Left ventricle myocardium inferior (tissue), 1 donor: ENCODE measurements at places on chromosomes 16 and 17.

DNA sequence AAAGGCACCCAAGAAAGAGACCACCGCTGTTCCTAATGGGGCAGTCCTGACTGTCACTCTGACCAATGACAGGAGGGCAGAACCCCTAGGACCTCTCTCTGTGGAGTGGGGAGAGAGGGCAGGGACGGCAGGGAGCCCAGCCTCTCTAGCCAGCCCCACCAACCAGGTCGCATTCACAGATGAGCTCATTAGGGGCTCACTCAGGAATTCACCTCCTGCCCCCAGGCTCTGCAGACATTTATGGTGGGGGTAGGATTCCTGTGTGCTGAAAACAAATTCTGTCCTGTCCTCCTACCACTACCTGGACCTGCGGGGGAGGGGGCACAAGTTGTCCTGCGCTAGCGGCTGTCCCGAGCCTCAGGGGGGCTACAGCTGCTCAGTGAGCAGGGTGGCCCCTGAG, 27.7 kb upstream of the GPRC5C start:
- DNase-seq = no peak

DNA sequence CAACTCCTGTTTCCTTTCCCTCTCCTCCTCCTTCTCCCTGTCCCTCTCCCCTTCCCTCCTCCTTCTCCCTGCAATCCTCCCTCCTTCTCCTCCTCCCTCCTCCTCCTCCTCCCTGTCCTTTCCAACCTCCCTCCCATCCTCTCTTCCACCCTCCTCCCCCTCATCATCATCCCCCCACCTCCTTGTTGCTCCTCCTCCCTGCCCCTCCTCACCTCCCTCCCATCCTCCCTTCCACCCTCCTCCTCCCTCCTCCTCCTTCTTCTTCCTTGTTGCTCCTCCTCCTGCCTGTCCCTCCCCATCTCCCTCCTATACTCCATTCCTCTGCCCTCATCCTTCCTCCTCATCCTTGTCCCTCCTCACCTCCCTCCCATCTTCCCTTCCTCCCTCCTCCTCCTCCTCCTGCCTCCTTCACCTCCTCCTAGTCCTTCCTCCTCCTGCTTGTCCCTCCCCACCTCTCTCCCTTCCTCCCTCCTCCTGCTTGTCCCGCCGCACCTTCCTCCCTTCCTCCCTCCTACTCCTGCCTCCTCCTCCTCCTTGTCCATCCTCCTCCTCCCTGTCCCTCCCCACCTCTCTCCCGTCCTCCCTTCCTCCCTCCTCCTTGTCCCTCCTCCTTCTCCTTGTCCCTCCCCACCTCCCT, 222.5 kb downstream of the IRF8 start:
- DNase-seq = no peak

DNA sequence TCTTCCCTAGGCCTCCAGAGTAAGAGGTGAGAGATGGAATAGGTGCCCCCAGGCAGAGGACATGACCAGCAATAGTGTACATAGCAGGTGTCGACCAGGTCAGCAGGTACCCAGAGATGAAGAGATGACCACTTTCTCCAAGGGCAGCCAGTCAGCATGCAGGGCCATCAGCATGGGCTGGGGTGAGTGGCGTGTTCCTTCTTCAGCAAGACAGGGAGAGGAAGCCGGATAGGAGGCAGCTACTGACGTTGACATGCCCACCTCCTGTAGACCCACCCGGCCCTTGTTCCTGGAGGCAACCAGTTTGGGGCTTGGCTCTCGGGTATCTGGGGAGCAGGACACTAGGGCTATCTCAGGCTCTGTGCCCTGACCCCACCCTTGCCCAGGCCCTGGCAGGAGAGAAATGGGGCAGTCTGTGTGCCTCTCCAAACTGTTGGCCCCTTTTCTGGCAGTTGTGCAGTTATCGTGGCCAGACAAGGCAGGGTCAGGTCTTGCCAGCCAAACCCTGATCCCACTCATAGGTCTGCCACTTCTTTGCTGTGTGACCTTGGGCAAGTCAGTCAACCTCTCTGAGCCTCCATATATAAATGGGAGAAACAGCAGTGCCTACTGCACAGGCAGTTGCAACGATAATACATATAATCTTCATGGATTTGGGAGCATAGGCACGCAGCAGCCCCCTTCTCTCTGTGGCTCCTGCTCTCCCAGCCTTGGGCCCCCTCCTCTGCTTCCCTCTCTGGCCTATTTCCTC, 1.4 kb upstream of the NDRG4 start:
- DNase-seq = no peak

- DNase-seq = no peak
Measured at GRCh38 chr16:17784073-17784472, 313.3 kb upstream of the XYLT1 start.

DNA sequence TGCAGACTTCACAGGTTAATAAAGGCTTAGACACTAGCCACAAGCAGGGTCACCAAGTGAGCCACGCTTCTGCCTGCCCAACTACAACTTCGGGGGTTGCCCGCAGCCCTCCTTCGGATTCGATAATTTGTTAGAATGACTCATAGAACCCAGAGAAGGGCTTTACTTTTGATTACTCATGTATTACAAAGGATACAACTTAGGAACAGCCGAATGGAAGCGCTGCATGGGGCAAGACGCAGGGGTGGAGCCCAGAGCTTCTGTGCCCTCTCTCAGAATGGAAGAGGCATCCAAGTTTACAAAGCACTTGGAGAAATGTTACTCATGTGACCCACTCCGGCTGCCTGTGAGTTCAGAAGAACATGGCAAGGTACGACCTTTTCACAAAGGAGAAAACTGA, 7.5 kb upstream of the CDH5 start:
- no peak for DNase-seq

DNA sequence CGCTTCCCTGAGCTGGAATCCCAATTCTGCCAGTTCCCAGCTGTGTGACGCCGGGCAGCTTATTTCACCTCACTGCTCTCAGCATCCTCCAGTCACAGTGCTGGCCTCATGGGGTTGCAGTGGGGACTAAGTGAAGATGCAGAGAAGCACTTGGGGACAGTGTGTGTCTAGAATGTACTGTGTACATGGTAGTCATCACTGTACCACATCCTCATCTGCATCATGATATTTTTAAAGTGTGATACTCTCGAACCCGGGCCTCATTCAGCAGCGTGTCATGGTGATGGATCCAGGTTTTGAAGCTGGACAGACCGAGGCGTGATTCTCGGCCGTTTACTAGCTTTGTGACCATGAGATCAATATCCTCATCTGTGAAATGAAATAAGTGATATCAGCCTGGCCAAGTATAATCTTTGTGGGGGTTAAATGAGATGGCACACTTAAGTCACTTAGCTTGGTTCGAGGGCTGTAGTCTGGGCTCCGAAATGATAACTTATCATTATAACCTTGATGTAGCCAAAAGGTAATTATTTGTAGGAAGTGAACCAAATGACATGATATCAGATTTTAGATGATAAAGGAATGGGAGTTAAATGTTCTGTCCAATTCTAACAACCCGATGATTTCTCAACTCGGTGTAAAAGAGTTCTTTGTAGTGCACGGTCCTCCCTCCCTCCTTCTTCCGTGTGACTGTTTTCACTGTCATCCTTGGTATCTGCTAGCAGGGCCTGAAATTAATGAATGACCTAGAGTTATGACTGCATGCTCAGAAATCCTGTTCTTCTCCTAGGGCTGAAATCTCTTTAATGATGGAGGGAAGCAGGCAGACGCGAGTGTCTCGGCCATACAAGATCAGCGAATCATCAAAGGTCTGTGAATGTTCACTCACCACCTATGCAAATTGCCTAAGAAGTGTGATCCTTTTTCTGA, 2.0 kb downstream of the KLHL36 start:
- DNase-seq = no peak

DNA sequence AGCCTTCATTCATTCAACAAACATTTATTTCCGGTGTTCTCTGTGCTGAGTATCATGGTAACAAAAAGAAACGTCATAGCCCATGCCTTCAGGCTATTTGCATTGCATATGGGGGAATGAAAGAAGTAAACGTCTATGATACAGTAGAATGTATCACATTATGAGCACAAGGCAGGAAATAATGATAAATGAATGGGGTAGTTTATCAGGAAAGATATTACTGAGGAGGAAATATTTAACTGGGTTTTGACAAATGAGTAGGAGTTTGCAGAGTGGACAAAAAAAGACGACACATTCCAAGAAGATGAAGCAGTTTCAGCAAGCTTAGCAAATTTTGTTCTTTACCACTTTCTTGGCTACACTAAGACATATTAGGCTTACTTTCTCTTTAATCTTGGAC, 1.3 kb upstream of the KRTAP4-7 start:
- DNase-seq = no peak

DNA sequence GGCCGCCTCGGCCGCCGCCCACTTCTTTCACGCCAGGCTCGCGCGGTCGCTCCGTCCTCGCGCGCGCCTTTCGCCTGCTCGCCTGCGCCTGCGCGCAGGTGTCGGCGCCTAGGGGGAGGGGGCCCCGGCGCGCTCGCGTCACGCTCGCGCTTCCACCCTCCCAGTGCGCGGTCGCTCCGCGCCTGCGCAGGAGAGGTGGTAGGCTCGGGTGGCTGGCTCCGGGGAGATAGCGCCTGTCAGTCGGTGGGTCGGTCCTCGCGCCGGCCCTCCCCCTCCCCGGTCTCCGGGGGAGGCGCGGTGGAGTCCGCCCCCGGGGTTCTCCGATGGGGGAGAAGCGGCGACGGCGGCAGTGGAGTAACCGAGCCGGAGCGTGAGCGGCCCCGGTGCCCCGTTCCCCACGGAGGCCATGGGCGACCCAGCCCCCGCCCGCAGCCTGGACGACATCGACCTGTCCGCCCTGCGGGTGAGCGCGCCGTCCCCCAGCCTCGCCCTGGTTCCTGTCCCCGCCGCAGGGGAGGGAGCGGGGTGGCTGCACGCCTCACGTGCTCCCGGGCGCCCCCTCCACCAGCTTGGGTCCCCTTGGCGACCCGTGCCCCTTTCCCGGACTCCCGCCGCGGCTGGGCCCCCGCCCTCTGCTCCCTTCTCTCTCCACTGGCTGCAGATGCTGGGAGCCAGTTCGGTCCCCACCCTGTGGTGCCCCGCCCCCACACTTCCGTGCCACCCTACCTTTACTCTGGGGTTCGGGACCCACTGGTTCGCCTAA, at the start of gene MINK1:
Gene MINK1 (plus strand): TSS at position 163 of the 763 bp plus-strand sequence. CDS start 244 bp downstream, at position 407.
- peak; percentile 87 for DNase-seq

DNA sequence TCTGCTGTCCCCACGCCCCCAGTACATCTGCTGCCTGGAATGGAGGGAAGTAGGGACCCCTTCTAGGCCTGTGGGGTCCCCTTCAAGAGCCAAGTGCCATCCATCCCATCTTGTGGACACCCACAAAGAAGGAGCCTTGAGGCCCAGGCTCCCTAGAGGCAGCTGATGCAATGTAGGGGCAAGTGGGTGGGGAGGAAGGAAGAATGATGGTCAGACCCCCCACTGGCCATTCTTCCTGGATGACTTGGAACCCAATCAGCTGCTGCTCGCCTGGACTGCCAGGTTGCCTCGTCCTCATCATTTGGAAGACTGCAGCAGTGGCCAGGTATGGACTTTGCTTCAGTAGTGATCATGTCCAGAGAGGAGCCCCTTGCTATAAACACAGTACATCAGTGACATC, 48.9 kb downstream of the SMPD3 start:
- no peak for DNase-seq

- peak; percentile 60 for DNase-seq
Measured at GRCh38 chr17:6666077-6666521, 14.5 kb downstream of the C17orf100 start.

DNA sequence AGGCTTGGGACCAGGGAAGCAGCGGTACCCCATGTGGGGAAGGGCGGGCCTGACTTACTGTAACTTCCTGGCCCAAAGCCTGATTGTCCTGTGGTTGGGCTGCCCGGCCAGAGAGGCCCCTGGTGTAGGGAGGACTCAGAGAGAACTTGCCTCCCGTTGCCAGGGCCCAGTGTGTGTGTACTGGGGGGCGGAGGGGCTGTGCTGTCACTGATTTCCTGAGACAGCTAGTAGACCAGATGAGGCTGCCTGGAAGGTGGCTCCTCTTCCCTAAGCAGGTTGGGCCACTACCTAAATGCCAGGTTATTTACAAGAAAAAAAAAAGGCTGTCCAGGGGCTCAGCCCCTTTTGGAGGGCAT, 16.7 kb downstream of the SOCS3 start:
- peak; percentile 80 for DNase-seq
